HFF-Myc (cell line): ENCODE measurements at places on chromosomes 12 and 14.

DNA sequence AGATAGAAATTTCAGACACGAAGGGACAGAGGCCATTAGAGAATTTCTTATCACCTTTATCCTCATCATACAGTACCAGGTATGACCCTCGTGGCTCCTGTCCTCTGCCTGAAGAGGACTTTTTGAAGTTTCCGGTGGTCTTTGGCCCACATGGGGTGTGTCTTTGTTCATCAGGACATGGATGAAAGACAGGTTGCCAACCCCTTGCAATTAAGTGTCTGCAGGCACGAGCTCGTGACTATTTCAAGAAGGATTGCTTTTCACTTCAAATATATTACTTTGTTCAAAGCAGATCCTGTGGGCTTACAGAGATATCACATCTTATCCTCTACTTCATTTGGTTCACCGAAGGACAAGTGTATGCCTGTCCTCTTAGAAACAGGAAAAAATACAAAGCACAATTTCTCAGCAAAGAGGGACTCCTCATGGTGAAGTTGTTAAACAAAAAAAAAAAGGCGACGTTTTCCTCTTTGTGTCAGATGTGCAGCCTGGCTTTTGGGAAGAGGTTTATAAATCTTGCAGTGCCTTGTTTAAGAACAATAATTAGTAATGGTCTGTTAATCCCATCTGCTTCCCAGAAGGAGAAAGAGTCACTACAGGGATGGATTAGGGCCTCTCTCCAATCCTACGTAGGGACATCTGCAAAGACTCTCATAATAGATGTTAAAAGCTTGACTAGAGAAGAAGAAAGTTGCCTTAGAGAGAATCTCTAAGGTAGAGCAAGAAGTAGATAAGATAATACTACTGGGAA, 13.5 kb upstream of the FAM234B start:
- no peak for DNase-seq

DNA sequence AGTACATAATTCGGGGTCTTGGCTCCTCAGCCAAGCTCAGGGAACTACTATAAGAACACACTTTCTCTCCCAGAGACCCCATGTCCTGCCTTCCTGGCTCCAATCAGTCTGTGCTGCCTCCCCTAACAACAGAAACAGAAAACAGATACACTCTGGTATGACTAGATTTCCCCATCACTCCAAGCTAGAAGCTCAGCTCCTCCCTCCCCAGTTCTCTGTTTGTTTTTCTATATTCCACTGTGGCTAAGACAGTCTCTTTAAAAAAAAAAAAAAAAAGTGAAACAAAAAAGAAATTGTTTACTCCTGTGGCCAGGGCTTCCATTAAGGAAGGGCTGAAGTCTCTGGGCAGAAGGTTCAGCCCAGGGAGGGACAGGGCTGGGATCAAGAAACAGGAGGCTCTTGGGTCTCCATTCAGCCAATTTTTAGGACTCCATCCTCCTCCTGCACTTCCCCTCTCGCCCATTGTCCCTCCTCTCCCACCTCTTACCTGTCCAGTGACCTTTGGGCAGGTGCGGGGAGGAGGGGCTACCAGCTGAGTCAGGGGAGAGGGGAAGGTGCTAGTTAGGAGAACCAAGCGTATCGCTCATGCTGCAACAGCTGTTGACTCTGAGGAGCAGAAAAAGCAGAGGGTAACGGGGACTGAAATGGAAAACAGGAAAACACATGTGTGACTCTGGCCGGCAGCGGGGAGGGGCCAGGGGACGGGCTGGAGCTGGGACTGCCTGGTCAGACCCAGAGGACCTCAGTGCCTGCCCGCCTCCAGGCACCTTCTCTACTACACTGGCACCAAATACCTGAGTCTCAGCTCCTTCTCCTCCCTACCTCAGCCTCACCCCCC, 4.1 kb upstream of the SLC7A7 start:
- DNase-seq, result no peak

DNA sequence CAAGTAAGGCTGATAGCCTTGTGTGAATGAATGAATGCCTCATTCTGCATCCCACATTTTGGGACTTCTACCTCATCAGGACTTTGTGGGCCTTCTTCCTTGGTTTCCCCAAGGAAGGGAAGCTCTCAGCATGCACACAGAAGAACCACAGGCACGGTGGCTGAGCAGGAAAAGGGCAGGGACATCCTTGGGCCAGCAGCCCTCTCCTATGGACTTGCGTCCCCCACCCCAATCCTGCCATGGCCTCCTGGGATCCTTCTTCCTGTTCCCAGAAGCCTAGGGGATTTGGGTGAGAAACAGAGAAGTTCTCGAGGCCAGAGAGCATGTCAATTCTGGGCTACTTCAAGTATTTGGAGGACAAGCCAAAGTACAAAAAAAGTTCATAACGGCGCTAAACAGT, 69.7 kb downstream of the LGMN start:
- no peak for DNase-seq

GRCh38 chr12:27771481-27772327, 8.3 kb upstream of the KLHL42 start:
- DNase-seq, result no peak
